ENCODE measurements at places on chromosomes 16 and 17. TPM values are rescaled to one million over a fixed set of nuclear protein-coding genes. Genes with fewer than 3 reads are reported as not detected.
A peak's percentile ranks its signal among the peaks of the same experiment; 100 is the strongest.

- DNase-seq: peak; percentile 80
These were observed 882 bp upstream of the ATP6V0C start for GRCh38 chr16:2512735-2513404.

GRCh38 chr17:63165400-63165799, 199.4 kb downstream of the TANC2 start:
- no peak for DNase-seq

- no peak for DNase-seq
These were observed 248.1 kb downstream of the HS3ST3A1 start for GRCh38 chr17:13353590-13353989.

DNA sequence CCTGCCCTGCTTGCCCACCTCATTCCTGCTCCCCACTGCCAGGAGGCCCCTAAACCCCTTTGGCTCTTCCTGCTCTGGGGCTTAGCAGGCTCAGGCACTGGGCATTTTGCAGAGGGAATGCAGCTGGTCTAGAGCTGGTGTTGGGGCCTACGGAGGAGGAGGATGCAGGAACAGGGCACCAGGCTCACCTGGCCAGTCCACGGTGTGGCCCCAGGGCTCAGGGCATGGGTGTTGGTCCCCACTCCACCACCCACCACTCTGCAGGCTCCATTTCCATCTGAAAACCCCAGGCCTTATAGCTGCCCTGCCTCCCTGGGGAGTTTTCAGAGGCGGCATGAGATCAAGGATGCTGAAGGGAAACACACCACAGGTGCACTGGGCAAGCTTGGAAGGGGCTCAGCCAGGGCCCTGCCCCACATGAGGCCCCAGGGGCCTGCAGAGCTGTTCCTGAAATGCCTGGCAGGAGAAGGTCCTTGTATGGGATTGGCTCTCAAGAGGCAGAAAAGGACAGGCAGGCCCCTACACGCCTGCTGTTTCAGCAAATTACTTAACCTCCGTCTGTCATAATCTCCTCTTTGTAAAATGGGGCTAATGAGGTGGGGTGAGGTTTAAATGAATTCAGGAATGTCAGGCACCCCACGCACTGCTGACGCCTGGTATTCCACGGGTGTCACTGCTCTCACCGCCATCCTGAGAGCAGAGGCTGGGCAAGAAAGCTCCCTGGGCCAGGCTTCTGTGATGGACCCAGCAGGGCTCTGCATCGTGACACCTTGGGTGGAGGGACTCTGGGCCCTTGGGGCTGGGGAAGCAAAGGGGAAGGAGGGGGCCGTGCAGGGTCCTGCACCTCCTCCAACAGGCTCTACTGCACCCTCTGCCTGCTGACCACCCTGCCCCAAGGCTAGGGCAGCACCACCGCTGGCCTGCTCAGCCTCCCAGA, 9.3 kb downstream of the SLC47A2 start:
- peak; percentile 67 for DNase-seq

DNA sequence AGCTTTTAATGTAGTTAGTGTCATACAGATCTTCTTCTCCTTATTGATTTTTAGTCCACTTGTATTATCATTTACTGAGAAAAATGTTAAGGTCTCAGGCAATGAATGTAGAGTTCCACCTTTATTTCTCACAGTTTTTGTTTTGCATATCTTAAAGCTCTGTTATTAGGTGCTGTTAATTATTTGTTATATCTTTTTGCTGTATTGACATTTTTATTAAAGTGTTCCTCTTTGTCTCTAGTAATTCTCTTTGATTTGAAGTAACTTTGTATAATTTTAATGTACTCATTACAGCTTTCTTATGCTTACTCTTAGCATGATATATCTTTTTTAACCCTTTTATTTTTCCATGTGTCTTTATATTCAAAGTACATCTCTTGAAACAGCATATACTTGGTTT, 22.4 kb upstream of the USP43 start:
- no peak for DNase-seq

GRCh38 chr17:81524039-81524864, 3.9 kb upstream of the FSCN2 start:
- DNase-seq: no peak

DNA sequence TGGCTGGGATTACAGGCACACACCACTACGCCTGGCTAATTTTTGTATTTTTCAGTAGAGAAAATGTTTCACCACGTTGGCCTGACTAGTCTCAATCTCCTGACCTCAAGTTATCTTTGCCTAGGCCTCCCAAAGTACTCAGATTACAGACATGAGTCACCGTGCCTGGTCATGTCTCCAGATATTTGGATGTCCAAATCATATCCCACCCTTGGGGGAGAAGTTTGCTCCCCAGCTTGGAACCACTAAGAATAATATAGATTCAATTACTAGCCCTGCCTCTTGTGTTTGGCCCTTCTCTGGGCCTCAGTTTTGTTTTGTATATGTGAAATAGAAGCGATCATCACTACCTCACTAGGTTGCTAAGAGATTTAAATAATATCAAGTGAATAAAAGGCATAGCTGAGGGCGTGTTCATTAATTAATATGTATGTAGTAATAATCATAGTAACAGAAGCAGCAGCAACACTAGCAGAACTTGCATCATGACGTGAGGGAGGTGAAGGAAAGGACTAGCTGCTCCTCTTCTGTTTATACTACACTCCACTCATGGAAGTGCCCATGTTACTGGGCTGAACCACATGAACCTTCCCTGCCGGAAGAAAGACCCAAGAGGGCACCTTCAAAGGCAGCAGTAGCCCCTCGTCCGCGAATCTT, 253.6 kb upstream of the XYLT1 start:
- DNase-seq: no peak

- DNase-seq: peak; percentile 38
These were observed 4.8 kb upstream of the LASP1NB start for GRCh38 chr17:38920374-38921291.

GRCh38 chr16:66205287-66206231, 160.9 kb upstream of the CDH5 start:
- peak; percentile 7 for DNase-seq

GRCh38 chr17:3890082-3890877, 2.6 kb downstream of the CAMKK1 start:
- DNase-seq: peak; percentile 64

DNA sequence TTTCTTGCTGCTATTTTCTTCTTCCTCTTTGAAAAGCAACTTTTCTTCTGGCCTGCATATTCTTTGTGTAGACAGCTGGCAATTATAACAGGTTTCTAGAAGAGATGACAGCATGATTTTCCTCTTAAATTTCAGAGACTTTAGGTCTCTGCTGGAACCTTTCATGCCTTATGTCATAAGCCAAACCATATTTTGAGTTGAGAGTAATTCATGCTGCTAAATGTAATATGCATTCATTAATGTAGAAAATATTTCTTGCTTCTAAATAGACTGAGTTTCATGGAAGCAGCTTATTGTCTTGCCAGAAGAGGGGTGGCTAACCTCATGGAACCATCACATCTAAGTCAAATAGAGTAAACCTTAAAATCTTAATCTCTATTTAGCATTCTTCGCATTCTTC, 25.9 kb upstream of the ABCA9 start:
- DNase-seq: no peak

DNA sequence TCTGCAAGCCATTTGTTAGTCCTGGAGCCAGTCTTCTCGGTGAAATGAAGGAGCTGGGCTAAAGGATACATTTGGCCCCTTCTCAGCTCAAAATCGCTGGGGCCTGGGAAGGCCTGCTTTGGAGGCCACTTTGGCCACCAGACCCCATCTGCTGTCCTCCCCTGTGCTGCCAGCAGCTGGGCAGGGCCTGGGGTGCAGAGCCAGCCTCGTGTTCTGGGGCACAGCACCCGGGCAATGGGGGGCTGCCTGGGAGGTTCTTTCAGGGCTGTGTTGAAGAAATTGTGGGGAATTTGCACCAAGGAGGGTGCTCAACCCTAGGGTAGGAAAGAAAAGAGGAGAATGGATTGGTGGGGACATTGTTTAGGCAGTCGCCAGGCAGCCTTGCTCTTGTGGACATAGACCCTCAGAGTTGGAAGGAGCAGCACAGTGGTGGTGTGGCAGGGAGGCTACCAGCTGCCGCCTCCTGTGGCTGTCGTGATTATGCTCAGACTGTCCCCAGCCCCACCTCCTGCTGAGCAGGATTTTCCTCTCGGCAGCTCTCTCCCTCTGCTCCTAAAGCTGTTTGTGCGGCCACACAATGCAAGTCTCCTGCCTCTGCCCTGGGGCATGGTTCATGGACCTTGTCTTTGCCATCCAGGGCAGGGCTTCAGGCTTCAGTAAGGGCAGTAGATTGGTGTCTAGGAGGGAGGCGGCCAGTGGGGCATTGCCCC, 174.8 kb downstream of the NTN1 start:
- peak; percentile 93 for DNase-seq

GRCh38 chr17:10070690-10071089, 127.7 kb downstream of the GAS7 start:
- DNase-seq: no peak

GRCh38 chr16:8247993-8248392, 342.3 kb downstream of the TMEM114 start:
- no peak for DNase-seq

DNA sequence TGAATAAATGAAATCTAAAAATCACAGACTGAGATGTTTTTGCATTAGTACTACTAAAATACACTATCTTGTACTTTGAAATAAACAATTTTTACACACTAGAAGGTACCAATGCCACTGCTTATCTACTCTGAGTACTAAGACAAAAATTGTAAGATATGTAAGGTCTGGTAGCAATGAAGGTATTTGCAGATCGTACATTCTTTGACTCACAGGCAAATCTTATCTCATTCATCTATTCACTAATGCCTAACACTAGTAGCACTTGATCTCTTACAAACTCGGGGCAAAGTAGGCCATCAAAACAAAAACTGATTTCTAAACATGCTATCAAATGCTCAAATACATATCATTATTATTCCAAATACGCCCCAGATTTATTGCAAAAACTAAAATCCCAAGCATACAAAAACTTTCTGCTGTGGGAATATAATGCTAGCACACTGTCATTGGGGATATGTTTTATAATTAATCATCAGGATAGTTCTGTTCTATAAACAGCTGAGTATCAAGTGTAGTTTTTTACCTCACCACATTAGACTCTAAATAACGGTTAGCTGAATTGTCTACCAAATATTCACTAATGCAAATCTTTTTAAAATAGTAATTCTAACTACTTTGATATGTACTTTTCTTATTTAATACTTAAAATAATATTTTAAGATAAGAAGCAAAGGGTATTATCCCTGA, 68.0 kb downstream of the MED13 start:
- no peak for DNase-seq

DNA sequence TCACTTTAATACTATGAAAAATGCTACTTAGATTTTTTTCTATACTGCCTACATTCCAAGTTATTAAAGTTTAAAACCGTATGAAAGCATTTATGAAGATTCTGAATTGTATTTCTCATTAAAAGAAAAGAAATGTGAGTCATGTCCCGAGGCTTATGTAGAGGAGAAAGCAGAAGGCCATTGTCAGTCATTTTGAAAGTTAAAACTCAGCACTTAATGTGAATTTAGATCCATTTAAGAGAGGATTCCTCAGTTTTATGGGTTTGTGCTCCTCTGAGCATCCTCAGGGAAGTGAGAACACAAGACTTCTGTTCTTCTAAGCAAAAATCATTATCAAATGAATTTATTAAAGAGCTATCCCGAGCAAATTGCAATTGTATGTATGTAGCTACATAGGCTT, 11.8 kb downstream of the C17orf75 start:
- DNase-seq: no peak

DNA sequence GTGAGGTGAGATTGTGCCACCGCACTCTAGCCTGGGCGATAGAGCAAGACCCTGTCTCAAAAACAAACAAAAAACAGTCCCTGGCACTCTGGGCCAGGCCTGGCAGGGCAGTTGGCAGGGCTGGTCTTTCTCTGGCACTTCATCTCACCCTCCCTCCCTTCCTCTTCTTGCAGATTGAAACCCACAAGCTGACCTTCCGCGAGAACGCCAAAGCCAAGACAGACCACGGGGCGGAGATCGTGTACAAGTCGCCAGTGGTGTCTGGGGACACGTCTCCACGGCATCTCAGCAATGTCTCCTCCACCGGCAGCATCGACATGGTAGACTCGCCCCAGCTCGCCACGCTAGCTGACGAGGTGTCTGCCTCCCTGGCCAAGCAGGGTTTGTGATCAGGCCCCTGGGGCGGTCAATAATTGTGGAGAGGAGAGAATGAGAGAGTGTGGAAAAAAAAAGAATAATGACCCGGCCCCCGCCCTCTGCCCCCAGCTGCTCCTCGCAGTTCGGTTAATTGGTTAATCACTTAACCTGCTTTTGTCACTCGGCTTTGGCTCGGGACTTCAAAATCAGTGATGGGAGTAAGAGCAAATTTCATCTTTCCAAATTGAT, 24.8 kb downstream of the STH start:
- DNase-seq: no peak

DNA sequence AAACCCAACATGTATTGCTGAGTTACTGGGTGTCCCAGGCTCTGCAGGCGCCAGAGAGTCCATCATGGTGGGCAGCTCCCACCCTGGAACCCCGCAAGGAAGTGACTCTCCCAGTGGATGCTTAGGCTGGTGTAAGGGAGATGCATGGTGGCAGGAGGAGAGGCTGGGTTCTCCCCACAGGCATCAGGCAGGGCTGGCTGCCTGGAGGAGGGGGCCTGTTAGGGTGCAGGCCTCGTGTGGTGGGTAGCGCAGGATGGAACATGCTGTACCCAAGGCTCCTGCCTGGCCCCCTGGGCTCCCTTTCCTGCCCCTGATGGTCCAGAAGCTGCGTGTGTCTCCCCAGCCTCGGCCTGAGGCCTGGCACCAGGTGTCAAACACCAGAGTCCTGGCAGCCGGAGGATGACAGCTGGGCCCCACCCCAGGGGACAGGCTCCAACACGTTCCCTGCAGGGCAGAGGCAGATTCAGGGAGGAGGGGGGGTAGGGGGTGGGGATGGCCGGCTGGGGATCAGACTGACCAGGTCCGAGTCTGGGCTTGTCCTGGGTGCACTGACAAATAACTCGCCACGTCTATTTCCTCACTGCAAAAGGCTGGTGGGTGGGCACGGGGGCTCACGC, 40.2 kb upstream of the CIBAR2 start:
- no peak for DNase-seq

DNA sequence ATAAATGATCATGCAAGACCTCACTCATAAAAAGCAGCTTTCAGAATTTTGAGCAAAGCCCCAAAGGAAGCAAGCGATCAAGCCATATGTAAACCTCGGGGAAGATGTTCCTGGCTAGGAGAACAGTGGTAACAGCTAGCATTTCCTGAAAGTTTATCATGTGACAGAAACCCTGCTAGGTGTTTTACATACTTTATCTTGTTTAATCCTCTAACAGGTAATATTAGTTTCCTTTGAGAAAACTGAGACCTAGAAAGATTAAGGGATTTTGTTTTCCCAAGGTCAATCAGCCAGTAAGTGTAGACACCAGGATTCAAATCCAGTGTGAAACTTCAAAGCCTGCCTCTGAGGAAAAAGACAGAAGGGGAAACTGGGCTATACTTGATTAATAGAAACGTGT, 362.4 kb upstream of the MAF start:
- no peak for DNase-seq

CD300LG gene
- total RNA-seq: not detected

SCARF1 gene
- 1.1 TPM for total RNA-seq

TM4SF5 gene
- not detected for total RNA-seq

BAHCC1 gene
- total RNA-seq: 65.9 TPM

SETD1A gene
- 25.0 TPM for total RNA-seq

CLEC18B gene
- total RNA-seq: not detected

TPSD1 gene
- not detected for total RNA-seq

TMED6 gene
- not detected for total RNA-seq

SHCBP1 gene
- total RNA-seq: 14.5 TPM

PLXDC1 gene
- 15.5 TPM for total RNA-seq

ZNF232 gene
- 21.8 TPM for total RNA-seq

Data from endodermal cell (in vitro differentiated cells).